H4 (cell line): ENCODE measurements at places on chromosomes 3 and 15. TPM values are rescaled to one million over a fixed set of nuclear protein-coding genes. Genes with fewer than 3 reads are reported as not detected.

MEF2A gene
- 16.7 and 21.0 TPM in 2 replicates for total RNA-seq

GPR15 gene
- total RNA-seq, result 0.06 TPM in 1 of 2 replicates, not detected in the other

ANKRD34C gene
- 0.19 TPM in 1 of 2 replicates, not detected in the other for total RNA-seq

CYP1A1 gene
- total RNA-seq, result 0.33 and 2.3 TPM in 2 replicates

ILDR1 gene
- total RNA-seq, result not detected in 2 replicates

GJD2 gene
- total RNA-seq, result not detected in 2 replicates

GAP43 gene
- 0.10 and 1.2 TPM in 2 replicates for total RNA-seq

ACAN gene
- 0.02 TPM in 1 of 2 replicates, not detected in the other for total RNA-seq

FEZF2 gene
- total RNA-seq, result not detected in 2 replicates

MORC1 gene
- total RNA-seq, result 0.04 and 0.10 TPM in 2 replicates

CCR3 gene
- 0.27 and 0.29 TPM in 2 replicates for total RNA-seq

MYRIP gene
- not detected in 2 replicates for total RNA-seq

SEC11A gene
- total RNA-seq, result 186 and 244 TPM in 2 replicates

ZNF502 gene
- 1.0 and 2.1 TPM in 2 replicates for total RNA-seq

HDDC3 gene
- total RNA-seq, result 12.9 and 18.1 TPM in 2 replicates

MYLK gene
- total RNA-seq, result 25.1 and 28.4 TPM in 2 replicates

SAMMSON gene
- not detected in 2 replicates for total RNA-seq

PLSCR5 gene
- total RNA-seq, result not detected in 2 replicates

CCDC191 gene
- 0.43 and 0.56 TPM in 2 replicates for total RNA-seq

TM2D3 gene
- 47.9 and 50.3 TPM in 2 replicates for total RNA-seq

GP9 gene
- total RNA-seq, result not detected in 2 replicates

KBTBD8 gene
- total RNA-seq, result 2.6 and 2.9 TPM in 2 replicates

FBLN2 gene
- not detected in 2 replicates for total RNA-seq

TGM4 gene
- 1.2 TPM in 1 of 2 replicates, not detected in the other for total RNA-seq

UPK1B gene
- not detected in 2 replicates for total RNA-seq

HRG gene
- not detected in 2 replicates for total RNA-seq

MAP1A gene
- 32.9 and 40.6 TPM in 2 replicates for total RNA-seq

GRAMD1C gene
- total RNA-seq, result 0.23 and 0.81 TPM in 2 replicates

P3H2 gene
- 22.7 and 28.7 TPM in 2 replicates for total RNA-seq

TAMM41 gene
- 7.6 and 17.2 TPM in 2 replicates for total RNA-seq

GOLGA8M gene
- total RNA-seq, result 0.95 TPM in 1 of 2 replicates, not detected in the other

ALDH1A3 gene
- 54.3 and 57.9 TPM in 2 replicates for total RNA-seq

CCK gene
- total RNA-seq, result not detected in 2 replicates

ADAMTS9 gene
- 1.8 and 4.4 TPM in 2 replicates for total RNA-seq

FOXB1 gene
- total RNA-seq, result not detected in 2 replicates

CLDN16 gene
- total RNA-seq, result 0.15 TPM in 1 of 2 replicates, not detected in the other

C2CD4A gene
- not detected in 2 replicates for total RNA-seq

PODXL2 gene
- total RNA-seq, result 13.0 and 15.8 TPM in 2 replicates

PPARG gene
- total RNA-seq, result 34.7 and 36.8 TPM in 2 replicates

LMAN1L gene
- total RNA-seq, result 0.10 TPM in 1 of 2 replicates, not detected in the other

SLC28A1 gene
- 0.08 TPM in 1 of 2 replicates, not detected in the other for total RNA-seq

TERC gene
- total RNA-seq, result 20.2 and 68.1 TPM in 2 replicates

KCNAB1 gene
- total RNA-seq, result 0.10 and 0.33 TPM in 2 replicates
